ENCODE measurements at places on chromosomes 1 and 21.

- DNase-seq: no peak
These were observed 59.6 kb upstream of the HOOK1 start for GRCh38 chr1:59755069-59755685.

DNA sequence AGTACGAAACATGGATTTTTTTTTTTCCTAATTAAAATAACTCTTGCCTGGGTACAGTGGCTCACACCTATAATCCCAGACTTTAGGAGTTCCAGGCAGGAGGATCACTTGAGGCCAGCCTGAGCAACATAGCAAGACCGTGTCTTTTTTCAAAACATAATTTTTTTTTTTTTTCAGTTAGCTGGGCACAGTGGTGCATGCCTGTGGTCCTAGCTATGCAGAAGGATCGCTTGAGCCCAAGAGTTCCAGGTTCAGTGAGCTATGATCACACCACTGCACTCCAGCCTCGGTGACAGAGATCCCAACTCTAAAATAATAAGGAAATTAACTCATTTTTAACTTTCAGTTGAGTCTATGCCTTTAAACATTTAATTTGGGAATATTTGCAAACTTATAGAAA is 170.1 kb downstream of the NEK7 start:
- DNase-seq: no peak

- DNase-seq: peak; percentile 23
These were observed 85.8 kb upstream of the ZNF648 start for GRCh38 chr1:182147136-182147820.

DNA sequence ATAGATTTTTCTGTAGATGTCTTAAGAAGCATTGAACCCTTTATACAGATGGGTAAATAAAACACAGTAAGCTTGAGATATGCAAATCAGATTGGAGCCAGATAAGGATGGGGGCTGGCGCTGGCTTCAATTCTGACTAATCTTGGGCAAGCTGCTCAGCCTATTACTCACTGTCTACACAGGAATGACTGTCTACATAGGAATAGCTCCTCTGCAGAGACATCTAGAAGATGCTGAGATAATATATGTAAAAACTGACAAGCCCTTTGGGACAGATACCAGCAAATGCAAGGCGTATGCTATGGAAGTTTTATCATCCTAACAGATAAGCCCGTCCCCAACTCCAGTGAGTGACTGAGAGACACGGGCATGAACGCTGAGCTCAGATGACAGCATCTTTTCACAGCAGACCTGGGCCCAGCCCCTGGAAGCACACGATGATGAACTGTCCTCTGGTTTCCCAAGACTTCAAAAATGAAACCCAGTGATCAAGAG is 1.7 kb downstream of the CLDN14 start:
- no peak for DNase-seq

GRCh38 chr1:230749150-230749549 is 2.0 kb downstream of the CAPN9 start:
- no peak for DNase-seq

GRCh38 chr1:10339815-10340214 is 59.0 kb upstream of the PGD start:
- peak; percentile 49 for DNase-seq

- DNase-seq: peak; percentile 33
These were observed 41.4 kb downstream of the YARS1 start for GRCh38 chr1:32775640-32776337.

DNA sequence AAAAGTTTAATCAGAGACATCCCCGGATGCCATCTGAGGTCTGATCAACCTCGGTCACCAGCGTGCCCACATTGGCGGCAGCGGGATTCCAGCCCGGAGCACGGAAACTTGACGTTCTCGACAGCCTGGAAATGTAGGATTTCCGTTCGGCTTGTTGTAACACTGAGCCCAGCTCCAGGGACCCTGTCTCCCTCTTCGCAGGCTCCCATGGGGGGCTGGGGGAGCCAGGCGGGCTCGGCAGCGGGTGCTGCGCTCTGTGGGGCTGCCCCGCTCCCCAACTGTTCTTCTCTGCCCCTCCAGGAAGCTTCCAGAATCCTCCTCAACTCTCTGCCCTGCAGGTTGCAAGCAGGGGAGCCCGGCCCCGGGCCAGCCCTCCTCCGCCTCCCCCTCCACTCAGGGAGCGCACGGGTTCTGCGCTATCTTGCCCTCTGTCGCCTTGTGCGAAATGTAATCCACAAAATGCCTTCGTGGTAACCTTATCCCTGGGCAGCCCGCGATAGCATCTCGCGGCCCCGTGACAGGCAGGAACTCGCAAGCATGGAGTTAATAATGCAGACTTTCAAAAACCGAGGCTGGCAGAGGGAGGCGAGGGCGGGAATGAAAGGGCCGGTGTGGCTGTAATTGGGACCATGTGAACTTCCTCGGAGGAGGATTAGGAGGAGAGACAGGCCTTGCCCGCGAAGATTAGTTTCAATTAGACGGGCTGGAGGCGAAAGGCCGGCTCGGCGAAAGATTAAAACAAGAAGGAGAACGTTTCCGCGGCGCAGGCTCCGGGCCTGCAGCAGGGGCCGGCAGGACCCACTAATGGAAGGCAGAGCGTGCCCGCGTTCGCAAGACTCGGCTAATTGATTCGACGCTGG is 53.9 kb upstream of the TTC34 start:
- DNase-seq: no peak

GRCh38 chr1:154386643-154387352 is 18.3 kb upstream of the IL6R start:
- peak; percentile 81 for DNase-seq
